Osteocyte (in vitro differentiated cells): ENCODE measurements at places on chromosomes 7 and 10.
A peak's percentile ranks its signal among the peaks of the same experiment; 100 is the strongest.

- H3K36me3 ChIP-seq, result peaks cover 1% of the 10 kb centered on the region
- H3K4me3 ChIP-seq, result no peak overlapping the region
- peaks cover 2% of the 10 kb centered on the region for H3K27me3 ChIP-seq
- H3K27ac ChIP-seq, result no peak overlapping the region
- no peak for DNase-seq
- no peaks in the 10 kb centered on the region for H3K4me1 ChIP-seq
Observed at GRCh38 chr7:28466341-28466740, 54.0 kb downstream of the CREB5 start.

DNA sequence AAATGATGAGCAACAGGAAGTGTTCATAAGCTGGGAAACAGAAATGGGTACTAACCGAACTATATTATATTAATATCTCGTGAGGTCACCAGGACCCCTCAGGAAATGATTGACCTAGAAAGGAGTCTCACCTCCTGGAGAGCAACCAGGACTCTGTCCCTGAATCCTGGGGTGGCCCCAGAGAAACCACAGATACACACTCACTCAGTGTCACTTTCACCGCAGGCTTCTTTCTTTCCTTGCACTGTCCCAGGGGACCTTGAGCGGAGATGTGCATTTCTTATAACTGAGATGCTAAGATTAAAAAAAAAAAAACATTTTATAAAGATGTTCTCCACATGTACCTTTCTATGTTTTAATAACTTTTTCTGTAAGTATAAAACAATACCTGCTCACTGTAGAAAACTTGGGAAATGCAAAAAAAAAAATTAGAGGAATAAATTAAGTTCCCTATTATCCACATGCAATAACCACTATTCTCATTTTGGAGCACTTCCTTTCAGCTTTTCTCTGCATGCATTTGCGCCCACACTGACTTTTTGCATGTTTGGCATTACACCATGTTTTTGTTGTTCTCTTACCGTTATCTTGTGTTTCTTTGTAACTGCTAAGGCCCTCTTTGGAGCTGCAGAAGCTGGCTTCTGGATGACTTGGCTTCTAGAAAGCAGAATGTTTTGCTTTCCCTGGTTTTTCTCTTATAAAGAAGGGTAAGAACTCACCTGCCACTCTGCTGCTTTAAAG lies 15.0 kb downstream of the NOD1 start:
- no peak overlapping the region for H3K4me3 ChIP-seq
- H3K27me3 ChIP-seq, result no peaks in the 10 kb centered on the region
- H3K36me3 ChIP-seq, result peaks cover 4% of the 10 kb centered on the region
- peaks cover 48% of the 10 kb centered on the region for H3K4me1 ChIP-seq
- DNase-seq, result no peak

DNA sequence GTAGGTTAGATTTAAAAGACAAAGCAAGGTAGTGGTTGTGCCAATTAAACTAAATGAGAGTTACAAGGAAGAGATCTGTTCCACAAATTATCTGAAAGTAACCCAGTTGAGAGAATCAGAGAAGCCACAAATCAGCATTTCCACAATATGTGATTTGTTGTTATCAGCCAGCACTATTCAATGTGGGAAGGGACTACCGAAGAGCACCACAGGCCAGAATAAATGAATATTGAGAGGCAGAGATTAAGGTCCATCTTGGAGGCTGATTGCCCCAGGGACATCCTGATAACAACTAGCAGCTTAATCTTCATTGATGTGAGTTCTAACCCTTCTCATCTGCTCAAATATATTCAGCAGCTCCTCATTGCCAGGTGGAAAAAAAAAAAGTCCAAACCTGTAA lies 367.6 kb downstream of the MALRD1 start:
- H3K36me3 ChIP-seq, result no peaks in the 10 kb centered on the region
- peaks cover 28% of the 10 kb centered on the region for H3K27me3 ChIP-seq
- no peak overlapping the region for H3K4me3 ChIP-seq
- H3K27ac ChIP-seq, result no peak overlapping the region
- H3K4me1 ChIP-seq, result no peaks in the 10 kb centered on the region

DNA sequence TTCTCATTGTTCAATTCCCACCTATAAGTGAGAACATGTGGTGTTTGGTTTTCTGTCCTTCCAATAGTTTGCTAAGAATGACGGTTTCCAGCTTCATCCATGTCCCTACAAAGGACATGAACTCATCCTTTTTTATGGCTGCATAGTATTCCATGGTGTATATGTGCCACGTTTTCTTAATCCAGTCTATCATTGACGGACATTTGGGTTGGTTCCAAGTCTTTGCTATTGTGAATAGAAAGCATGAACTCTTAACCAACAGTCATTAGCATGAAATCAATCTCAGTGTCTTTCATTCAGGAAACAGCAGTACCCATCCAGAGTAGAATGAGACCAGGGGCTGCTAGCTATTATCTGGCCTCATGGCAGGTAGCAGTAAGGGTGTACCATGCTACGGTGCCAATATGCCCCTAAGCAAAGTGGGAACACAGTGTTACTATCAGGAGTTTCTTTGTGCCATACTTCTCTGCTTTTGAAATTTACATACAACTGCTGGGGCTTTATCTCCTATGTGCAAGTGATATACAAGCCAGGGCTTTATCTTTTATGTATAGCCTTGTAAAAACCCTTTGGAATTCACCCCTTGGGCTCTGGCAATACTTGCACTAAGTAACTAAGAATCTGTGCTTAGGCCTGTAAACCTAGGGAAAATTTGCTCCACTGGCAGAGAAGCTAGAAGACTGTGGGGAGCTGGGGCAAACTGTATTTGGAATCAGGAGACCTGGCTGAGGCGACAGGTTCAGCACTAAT lies 5.4 kb downstream of the PON2 start:
- DNase-seq, result no peak
- H3K4me1 ChIP-seq, result peaks cover 27% of the 10 kb centered on the region
- H3K27ac ChIP-seq, result no peak overlapping the region

DNA sequence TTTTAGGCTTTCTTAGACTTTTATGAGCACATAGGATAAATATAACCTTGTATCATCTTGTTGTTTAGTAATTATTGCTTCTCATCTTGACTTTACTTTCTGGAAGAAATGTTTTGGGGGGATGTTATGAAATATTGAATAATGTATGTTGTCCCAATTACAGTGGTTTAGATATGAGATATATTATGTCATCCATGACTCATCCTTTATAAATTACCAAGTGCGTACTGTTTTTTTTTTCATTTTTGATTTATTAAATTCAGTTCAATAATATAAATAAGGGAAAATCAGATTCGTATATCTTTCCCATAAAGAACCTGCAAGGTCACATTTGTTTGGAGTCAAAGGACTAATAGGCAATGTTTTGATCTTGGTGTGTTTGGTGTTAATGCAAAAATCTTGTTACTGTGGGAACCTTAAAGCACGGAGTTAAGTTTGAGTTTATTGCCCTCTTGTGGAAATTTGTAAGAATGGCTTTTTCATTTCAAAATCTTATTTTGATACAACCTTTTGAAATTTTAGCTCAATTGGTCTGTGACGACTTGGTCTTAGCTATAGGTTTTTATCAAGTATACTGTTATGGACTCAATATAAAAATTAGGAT lies 108.6 kb downstream of the SRI start:
- H3K4me1 ChIP-seq, result no peaks in the 10 kb centered on the region
- no peaks in the 10 kb centered on the region for H3K36me3 ChIP-seq
- H3K4me3 ChIP-seq, result no peak overlapping the region
- no peak overlapping the region for H3K27ac ChIP-seq
- peaks cover 5% of the 10 kb centered on the region for H3K27me3 ChIP-seq

DNA sequence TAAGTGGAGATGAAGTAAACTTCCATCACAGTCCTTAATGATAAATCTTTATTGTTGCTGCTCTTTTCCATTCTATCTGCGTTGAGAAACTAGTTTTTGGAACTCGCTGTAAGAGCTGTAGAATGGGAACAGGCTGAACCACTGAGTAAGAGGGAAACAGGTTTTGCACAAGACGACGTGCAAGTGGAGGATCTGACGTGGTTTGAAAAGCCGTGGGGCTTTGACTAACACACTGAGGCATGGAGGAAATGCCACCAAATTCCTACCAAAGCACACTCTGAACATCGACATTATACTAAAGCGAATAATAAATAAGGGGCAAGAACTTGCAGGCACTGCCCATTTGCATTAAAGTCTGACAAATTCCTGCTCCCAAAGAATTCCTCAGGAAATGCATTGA lies 160.6 kb downstream of the KLF6 start:
- peak overlapping the region; percentile 85 for H3K27ac ChIP-seq
- peaks cover 50% of the 10 kb centered on the region for H3K4me1 ChIP-seq
- H3K36me3 ChIP-seq, result peaks cover 8% of the 10 kb centered on the region
- H3K27me3 ChIP-seq, result no peaks in the 10 kb centered on the region

- H3K4me3 ChIP-seq, result peak overlapping the region; percentile 92
- H3K4me1 ChIP-seq, result peaks cover 40% of the 10 kb centered on the region
- H3K27me3 ChIP-seq, result no peaks in the 10 kb centered on the region
- peak overlapping the region; percentile 92 for H3K27ac ChIP-seq
Observed at GRCh38 chr7:77799078-77799964, 748 bp downstream of the PHTF2 start.

DNA sequence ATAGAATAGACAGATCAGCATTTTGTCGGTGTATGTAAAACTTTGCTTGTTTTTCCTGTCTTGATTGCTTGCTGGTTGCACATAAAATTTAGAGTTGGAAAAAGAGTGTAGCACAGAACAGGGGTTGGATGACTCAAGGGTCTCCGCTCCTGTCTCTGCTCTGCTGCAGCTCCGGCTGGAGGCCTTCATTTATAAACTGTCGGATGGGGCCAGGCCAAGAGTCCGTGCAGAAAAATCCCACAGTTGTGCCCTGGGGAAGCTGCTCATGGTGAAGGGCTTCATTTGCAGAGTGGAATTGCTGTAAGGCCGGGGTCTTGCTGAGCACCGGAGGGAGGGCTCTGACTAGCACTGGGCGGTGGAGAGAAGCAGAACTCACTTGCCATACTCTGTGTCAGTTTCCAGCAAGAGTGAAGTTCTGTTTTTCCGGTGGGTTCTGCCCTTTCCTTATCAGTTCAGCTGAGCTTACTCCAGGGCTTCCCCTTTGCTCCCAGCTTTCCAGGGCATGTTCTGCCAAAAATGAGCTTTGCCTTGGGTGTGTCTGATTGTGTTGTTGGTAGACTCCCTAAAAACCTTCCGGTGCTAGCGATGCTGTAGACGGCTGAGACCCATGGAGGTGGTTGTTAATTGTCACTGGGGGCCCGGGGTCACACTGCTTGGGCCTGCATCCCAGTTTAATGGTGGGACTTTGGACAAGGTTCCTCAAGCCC lies 67.2 kb downstream of the CAMK1D start:
- no peaks in the 10 kb centered on the region for H3K27me3 ChIP-seq
- peaks cover 16% of the 10 kb centered on the region for H3K4me1 ChIP-seq
- no peak overlapping the region for H3K27ac ChIP-seq
- DNase-seq, result no peak

GRCh38 chr10:101682172-101682825 lies 12.7 kb downstream of the FBXW4 start:
- H3K4me3 ChIP-seq, result peak overlapping the region; percentile 68
- peak overlapping the region; percentile 90 for H3K27ac ChIP-seq
- H3K4me1 ChIP-seq, result peaks cover 32% of the 10 kb centered on the region
- no peak for DNase-seq
- H3K36me3 ChIP-seq, result peaks cover 5% of the 10 kb centered on the region

DNA sequence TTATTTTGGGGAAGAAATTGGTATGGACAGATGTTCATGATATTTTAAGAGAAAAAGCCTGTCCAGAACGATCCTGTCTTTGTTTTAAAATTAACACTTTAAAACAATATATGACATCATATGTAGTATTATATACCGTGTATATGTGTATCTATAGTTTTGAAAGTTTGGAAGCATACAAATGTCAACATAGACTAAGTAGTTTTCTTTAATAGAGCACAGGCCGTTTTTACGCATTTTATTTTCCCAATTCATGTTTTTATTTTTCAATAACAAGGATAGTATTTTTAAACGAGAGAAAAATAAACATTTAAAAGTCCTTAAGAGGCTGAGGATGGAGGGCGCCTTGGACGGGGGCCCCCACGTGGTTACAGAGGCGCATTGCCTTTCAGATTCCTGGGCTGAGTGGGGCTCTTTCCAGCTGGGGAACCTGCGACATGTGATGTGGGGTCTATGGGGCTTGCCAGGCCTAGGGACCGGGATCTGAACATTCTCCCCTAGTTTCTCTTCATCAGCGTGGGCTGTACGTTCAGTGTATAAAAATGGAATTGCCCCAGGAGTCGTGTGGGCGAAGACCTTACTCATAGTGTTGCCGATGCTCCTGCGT lies 127.8 kb upstream of the ZNF746 start:
- peaks cover 24% of the 10 kb centered on the region for H3K4me1 ChIP-seq
- peak overlapping the region; percentile 81 for H3K4me3 ChIP-seq
- H3K27ac ChIP-seq, result peak overlapping the region; percentile 13
- DNase-seq, result no peak

GRCh38 chr7:101669307-101669706 lies 40.2 kb upstream of the MYL10 start:
- H3K27ac ChIP-seq, result no peak overlapping the region
- H3K4me1 ChIP-seq, result peaks cover 21% of the 10 kb centered on the region
- DNase-seq, result no peak
- no peak overlapping the region for H3K4me3 ChIP-seq

DNA sequence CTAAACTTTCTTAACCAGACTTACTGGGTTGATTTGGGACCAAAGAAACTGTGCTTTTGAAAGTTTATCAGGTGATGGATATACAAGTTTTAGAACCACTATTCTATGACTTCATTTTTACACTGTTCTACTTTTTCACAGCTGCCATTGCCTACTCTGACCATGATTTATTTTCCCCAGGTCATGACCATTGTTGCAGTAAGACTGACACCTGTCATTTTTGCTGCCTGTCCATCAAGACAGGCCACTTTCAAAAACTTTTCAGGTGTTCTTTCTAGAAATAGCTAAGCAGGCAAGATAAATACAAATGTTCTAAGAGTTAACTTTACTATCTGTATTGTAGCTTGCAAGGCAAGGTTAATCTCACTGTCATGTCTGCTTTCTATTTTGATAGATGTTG lies 147.9 kb upstream of the SEMA3C start:
- no peak for DNase-seq
- no peak overlapping the region for H3K27ac ChIP-seq
- no peaks in the 10 kb centered on the region for H3K36me3 ChIP-seq
- H3K4me1 ChIP-seq, result no peaks in the 10 kb centered on the region
- H3K27me3 ChIP-seq, result no peaks in the 10 kb centered on the region
- H3K4me3 ChIP-seq, result no peak overlapping the region
